Cerebellar cortex (tissue), 1 donor: ENCODE measurements at places on chromosomes 7 and 10.
A peak's percentile ranks its signal among the peaks of the same experiment; 100 is the strongest.

DNA sequence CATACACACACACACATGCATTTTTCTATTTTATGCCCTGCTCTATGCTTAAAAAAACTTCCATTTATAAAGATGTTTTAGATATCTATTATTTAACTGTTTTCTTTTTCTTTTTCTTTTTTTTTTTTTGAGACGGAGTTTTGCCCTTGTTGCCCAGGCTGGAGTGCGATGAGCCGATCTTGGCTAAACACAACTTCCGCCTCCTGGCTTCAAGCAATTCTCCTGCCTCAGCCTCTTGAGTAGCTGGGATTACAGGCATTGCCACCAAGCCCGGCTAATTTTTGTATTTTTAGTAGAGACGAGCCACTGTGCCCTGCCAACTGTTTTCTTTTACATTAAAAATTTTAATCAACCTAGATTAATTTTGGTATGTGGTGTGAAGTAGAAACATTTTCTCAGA lies 45.6 kb upstream of the PURB start:
- no peak for DNase-seq

DNA sequence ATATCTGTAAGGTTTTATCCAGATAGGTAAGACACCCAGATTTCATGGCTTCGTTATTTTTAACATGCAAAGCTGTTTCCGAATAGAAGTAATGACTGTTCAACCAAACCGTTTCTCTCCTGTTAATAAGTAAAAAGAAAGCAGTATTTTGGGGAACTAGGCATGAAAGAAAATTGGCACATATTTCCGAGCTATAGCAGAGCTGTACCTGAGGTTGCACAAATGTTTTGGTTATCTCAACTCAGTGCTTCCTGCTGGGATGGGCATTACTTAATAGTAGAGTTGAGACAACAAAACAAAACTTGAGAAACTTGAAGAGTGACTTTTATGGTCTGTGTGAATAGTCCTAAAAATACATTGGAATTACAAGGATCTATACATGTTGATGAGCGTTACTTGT lies 564.3 kb upstream of the SORCS1 start:
- no peak for DNase-seq

GRCh38 chr10:23927576-23928325 lies 281.2 kb upstream of the KIAA1217 start:
- no peak for DNase-seq

DNA sequence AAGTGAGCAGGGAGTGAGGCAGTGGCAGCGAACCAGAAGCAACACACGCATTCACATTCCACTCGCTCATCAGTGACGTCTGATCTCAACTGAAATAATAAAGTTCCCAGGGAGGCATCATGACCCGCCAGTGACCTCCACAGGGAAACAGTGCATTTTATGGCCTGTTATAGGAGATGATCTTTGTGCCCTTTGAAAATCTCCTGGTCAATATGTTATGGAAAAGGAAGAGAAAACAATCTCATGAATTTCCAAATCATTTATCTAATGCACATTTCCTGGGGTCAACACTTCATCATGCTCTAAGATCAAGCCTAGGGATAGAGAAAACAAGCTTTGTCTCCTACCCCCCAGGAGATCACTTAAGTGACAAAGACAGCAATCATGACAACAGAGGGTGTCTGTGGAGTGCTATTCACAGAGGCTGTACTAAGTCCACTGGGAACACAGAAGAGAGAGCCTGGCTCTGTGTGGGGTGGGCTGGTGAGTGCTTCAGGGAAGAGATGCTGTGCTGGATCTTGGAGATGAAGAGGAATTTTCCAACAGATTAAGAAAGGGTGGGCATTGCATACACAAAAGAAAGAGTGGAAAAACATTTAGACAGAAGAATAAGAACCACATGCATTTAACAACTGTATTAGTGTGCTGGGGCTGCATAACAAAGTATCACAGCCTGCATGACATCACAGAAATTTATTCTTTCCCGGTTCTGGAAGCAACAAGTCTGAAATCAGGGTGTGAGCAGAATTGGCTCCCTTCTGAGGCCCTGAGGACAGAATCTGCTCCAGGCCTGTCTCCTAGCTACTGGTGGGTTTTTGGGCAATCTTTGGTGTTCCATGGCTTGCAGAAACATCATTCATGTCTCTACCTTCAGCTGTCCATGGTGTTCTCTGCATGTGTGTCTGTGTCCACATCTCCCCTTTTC lies 613.9 kb upstream of the IGFBP3 start:
- no peak for DNase-seq

DNA sequence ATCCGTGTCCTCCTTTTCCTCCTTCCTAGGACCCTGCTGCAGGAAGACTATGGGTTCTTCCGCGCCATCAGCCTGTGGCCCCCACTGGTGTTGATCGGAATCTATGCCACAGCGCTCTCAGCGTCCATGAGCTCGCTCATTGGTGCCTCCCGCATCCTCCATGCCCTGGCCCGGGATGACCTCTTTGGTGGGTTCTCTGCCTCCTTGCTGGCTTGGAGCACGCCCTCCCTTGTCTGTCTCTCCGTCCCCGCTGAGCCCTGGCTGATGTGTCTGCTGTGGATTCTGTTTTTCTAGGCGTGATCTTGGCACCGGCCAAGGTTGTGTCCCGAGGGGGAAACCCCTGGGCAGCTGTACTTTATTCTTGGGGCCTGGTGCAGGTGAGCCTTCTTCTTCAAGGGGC lies 7.3 kb upstream of the TRIP6 start:
- no peak for DNase-seq

DNA sequence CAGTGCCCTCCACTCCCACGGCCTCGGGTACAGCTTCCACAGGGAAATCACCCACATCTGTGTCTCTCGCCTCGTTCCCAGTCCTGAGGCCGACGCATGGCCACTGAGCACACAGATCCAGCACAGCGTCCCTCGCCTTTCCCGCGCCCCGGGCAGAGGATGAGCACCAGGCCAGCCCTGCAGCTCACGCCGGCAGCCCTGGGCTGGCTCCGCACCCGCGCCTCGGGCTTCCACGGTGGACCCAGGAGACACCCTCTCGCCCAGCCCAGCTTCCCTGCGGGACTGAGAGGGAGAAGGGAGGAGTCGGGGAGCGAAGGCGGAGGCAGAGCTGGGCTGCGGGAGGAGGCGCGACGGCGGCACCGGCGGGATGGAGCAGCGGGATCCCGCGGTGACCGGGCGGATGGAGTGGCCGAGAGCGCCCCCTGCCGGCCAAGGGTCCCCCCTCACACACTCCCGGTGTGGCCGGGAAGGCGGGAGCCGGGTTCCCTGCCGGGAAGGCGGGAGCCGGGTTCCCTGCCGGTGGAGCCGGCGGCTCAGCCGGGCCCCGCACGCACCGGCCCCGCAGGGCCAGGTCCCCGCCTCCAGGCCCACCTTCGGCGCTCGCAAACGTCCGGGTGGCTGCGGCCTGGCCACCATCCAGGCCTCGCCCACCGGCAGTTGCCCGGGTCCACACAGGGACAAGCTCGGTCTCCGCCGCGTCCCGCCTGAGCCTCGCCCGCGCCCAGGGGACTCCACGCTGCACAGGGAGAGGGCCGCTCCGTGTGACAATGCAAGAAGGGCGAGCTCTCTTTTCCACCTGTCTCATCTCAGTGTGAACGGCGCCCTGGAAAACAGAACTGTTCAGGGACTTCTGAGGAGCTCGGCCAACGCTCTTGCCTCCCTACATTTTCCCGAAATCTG lies 110.3 kb upstream of the LANCL2 start:
- DNase-seq: peak; percentile 62
